Occipital lobe (tissue), 3 donors: ENCODE measurements at places on chromosomes 6 and 20.

- no peak for DNase-seq
Observed at GRCh38 chr6:168285456-168285855, 34.1 kb downstream of the DACT2 start.

DNA sequence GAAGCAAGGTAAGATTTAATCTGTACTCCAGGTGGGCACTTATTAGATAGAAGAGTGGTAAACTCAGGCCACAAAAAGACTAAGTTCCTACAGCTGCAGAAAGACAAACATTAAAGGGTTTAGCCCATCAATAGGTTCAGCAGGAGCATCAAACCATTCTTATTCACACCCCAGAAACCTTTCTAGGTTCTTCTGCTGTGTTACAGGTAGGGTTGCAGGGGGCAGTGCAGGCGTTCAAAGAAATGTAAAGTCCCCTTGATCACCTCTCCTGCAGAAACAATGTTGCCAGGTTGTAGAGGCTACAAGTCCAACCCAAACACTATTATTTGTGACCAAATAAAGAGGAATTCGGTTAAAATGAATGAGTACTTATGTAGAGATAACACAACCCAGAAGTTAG, 31.8 kb downstream of the PHACTR1 start:
- DNase-seq, result no peak

GRCh38 chr6:79796197-79796596, 151.2 kb downstream of the ELOVL4 start:
- no peak for DNase-seq

DNA sequence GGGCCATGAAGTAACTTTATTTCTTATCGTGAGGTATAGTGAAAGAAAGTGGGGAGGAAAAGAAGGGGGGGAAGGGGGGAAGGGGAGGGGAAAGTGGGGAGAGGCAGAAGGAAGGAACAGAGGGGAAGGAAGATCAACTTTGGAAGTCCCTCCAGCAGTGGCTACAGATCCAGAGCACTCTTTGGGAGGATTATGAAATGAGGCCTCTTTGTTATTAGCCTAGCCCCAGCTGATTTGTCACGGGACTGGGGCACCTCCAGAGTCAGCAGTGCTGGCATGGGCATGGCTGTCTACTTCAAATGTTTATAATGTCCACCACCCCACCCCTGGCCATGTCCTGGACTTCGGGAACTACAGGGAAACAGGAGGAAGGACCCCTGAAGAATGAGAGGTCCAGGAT, 7.6 kb downstream of the MOCS1 start:
- DNase-seq, result no peak

GRCh38 chr6:38022688-38023087, 203.2 kb downstream of the ZFAND3 start:
- DNase-seq, result no peak
